ENCODE measurements at places on chromosomes 11 and 22.

DNA sequence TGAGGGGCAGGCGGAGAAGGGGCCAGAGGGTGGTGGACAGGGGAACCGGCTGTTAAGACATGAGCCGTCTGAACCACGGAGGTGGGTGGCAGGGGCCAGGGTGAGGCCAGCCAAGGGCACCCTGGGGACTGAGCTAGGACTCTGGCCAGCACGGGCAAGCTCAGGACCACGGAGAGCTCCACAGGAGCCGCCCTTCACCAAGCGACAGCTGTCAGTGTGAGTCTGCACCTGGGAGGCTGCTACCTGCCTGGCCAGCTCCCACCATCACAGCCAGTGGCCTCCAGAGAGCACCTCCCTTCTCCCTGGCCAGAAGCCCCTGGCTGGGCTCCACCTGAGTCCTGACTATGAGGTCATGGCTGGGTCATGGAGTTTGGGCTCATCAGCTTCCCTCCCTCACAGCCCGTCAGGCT lies 21.6 kb downstream of the MGAT3 start:
- no peak for DNase-seq

- DNase-seq = no peak
These were observed 1.7 kb downstream of the UBXN1 start for GRCh38 chr11:62677156-62677555.

- no peak for DNase-seq
These were observed 41.1 kb upstream of the SLC22A12 start for GRCh38 chr11:64549969-64550368.

DNA sequence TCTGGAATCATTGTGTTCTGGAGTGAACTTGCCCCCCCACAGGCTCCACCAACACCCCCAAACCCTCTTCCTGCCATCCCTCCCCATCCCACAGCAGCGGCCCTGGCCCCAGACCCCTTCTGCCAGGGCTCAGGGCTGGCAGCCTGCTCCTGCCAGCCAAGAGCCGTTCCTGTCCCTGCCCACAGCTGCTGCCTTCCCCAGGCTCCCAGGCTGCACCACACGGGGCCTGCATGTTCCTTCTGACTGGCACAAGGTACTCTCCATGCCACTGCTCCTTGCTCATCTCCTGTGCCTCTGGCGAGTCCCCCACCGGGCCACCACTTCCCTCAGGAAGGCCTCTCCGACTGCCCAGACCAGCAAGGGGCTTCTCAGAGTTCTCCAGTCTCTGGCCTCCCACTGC lies 4.9 kb downstream of the GP1BB start:
- no peak for DNase-seq

DNA sequence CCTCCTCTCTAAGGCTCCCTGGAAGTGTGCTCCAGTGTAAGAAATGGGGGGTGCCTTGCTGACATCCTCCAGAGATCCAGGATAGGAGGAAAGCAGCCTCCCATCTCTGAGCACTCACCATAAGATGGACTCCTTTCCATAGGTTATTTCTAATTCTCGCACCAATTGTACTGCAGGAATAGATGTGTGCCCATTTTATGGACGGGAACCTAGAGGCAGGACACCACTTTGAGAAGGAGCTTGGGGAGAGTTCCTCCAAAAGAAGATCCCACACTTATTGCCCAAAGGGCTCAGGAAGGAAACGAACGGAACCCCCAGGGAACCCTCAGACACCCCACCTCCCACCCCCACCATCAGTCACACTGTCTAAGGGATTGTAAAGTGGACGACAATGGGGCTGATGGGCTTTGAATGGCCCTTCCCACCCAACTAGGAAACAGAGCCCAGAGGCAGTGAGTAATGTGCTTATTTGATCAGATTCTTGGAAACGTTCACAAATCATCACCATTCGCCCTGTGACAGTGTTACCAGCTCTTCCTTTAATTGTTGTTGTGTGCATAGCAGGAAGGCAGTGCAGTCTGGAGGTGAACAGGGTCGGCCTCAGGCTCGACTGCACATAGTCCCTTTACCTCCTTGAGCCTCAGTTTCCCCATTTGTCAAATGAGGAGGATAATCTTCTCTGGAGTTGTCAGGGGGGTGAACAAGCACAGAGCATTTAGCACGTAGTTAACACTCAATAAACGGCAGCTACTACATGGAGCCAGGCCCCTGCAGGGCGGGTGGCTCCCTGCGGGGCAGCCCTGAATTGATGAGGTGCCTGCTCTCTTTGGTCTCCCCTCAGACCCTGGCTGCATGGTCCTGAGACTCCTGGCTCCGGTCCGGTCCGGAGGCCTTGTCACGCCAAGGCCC lies 8.4 kb upstream of the MN1 start:
- DNase-seq = no peak

Data from A673 (cell line).